ENCODE measurements at places on chromosomes 4 and X. TPM values are rescaled to one million over a fixed set of nuclear protein-coding genes. Genes with fewer than 3 reads are reported as not detected.

The NIPAL1 gene
- total RNA-seq, result 44.0 TPM

The EDA2R gene
- 0.96 TPM for total RNA-seq

The USP17L29 gene
- total RNA-seq, result not detected

The CCDC158 gene
- 0.16 TPM for total RNA-seq

The OPRPN gene
- total RNA-seq, result not detected

The PFKFB1 gene
- 0.55 TPM for total RNA-seq

The DCAF12L1 gene
- not detected for total RNA-seq

DNA sequence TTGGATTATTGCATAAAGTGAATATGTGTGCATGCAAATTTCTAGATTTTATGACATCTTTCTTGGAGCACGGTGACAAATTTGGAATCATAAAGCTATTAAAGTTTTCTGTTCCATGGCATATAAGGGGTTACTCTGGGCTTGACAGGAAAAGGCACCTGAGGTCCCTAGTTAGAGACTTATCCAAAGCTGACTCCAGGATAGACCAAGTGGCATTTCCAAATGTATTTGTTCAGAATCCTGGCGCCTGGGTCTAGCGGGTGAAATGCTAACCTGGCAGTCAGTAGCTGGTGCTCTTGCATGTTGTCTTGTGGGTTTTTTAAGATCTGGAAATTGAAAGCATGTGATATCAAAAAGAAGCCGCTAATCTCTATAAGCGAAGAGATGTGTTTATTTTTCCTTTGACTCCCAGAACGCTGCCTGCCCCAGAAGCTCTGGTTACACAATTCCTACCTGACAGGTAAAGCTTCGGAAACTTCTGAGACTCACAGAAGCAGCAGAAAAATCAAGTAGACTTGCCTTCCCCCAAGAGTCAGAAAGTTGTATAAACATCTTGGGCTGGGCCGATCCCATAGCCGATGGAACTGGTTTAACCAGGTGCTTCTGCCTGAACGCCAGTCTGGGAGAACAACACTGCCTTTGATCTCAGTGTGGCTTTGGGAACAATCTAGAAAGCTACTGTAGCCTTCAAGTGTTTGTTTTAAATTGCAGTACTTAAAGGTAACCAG, 12.9 kb upstream of the ZCCHC4 start:
- peak; percentile 51 for DNase-seq

DNA sequence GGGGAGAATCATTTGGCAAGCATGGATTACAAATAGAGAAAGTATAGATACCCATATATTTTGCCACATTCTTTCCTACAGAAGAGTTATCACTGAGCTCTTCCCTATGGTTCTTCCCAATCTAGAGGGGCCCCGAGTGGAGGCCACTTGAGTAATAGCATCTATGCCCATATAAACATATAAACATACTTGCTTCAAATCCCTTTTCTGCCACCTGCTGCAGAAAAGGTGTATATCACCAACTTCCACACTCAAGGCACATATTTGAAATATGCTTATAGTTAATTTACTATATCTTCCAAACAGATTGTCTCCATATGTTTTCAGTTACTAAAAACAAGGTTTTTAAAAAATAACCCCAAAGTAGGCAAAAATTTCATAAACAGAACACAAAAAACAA, 642.8 kb upstream of the DIPK2B start:
- DNase-seq, result no peak

DNA sequence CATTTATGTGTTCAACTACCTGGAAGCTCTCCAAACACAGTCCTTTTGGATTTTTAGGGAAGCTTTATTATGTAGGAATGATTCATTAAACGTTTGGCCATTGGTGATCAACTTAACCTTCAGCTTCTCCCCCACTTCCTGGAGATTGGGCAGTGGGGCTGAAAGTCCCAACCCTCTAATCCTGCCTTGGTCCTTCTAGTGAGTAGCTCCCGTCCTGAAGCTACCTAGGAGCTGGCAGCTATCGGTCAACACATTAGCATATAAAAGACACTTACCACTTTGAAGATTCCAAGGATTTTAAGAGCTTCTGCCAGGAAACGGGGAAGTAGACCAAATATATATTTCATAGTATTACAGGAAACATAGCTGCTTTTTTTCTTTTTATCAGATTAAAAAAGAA, 69.7 kb downstream of the MCUB start:
- DNase-seq, result no peak

- no peak for DNase-seq
Measured at GRCh38 chr4:189504220-189504619, 436.5 kb upstream of the FRG1 start.

DNA sequence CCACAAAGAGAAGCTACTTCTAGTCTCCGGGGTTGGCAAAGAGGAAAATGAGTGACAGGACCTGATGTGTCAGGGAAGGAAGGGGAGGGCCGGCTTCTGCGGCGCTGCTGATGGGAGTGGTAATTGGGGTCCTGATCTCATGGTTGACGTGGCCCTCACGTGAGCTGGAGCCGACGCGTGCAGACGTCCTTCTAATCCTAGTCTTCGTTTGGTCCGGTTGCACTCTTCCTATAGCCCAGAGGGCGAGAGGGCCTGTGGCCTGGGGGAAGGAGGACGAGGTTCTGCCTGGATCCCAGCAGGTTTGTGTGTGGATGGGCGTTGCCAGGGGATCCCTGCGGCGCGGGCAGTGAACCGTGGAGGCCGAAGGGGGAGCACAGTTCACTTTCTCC, at the start of gene ARMCX1:
Gene ARMCX1 (plus strand): TSS at position 186 of the 389 bp plus-strand sequence. CDS start 2,384 bp downstream, outside the sequence.
- peak; percentile 57 for DNase-seq

DNA sequence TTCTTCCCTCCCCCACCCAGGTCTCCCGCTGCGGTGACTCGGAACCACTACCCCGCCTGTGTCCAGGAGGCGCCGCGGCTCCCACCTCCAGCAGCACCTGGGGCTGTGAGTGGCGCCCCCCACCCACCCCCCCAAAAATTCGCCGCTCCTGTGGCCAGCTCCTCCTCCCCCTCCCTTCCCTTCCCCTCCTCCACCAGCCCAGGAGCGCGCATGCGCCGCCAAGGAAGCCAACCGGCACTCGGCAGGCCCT, 278 bp downstream of the CLOCK start:
- DNase-seq, result no peak

DNA sequence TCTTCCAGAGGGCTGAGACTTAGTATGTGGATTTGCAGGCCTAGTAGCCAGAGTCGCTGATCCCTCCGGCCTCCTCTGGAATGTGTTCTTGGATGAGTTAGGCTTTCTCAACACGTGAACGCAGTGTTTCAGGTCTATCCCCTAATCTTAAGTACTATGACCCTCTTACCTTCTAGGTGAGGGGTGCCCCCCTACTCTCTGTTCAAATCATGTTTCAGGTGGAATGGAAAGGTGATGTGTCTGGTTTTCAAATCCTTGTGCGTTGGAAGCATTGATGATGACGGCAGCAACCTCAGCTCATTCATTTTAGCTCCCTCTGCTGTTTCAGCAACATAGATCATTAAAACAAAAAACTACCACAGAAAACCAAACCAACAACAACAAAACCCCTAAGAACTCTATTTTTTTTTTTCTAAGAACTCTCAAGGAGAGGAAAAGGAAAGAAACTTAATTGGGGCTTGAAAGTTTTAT, 56.4 kb downstream of the RWDD4 start:
- DNase-seq, result no peak

DNA sequence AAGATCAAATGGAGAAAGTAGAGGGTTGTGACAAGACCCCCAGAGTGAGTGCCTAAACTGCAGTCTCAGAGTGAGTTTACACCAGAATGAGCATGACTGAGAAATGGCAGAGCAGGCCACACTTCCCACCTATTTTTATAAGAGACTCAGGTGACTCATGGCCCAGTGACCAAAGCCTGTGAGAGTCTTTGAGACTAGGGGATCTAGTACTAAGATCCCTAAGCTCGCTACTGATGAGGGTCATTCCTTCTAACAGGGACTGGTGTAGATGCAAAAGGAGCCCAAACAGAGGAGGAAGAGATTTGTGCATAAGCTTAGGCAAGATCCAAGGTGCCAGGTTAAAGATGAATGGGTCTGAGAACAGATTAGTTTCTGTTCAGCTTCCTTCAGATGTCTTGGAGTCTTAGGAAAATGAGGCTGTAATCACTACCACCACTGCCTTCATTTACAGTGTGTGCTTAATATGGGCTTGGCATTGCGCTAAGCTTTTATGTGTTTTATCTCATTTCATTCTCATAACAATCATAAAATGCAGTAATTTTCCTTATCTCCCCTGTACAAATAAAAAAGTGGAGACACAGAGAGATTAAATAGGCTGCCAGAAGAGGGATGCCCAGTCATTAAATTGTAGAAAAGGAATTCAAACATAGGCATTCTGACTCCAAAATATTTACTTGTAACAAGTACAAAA, 62.8 kb downstream of the RWDD4 start:
- DNase-seq, result no peak

DNA sequence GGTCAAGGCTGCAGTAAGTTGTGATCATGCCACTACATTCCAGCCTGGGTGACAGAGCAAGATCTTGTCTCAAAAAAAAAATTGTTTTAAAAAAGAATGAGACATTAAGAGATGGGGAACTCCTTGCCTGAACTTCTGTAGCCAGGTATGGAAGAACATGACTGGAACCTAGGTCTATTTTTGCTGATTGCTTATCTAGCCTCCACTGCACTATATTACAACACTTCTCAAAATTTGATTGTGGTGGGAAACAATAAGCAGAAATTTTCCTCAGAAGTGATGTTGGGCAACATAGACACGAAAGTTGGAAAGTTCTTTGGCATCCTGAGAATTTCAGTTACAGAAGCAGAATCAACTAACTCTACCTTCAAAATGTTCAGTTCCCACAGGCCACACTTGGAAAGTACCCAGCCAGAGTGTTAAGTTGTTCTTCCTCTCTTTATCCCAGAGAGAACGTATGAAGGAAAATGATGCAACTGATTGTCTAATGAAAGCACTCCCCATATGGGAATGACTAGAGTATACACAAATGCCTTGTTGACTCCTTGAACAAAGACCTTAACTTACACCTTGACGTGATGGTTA, 50.0 kb downstream of the LUZP4 start:
- no peak for DNase-seq

GRCh38 chr4:89249716-89250361, 57.8 kb downstream of the GPRIN3 start:
- DNase-seq, result no peak

- DNase-seq, result peak; percentile 52
Measured at GRCh38 chr4:139015948-139016471, 429 bp downstream of the NOCT start.

GRCh38 chr4:74244049-74244448, 64.2 kb upstream of the EPGN start:
- no peak for DNase-seq

- no peak for DNase-seq
Measured at GRCh38 chrX:108362026-108362425, 76.2 kb downstream of the COL4A6 start.

DNA sequence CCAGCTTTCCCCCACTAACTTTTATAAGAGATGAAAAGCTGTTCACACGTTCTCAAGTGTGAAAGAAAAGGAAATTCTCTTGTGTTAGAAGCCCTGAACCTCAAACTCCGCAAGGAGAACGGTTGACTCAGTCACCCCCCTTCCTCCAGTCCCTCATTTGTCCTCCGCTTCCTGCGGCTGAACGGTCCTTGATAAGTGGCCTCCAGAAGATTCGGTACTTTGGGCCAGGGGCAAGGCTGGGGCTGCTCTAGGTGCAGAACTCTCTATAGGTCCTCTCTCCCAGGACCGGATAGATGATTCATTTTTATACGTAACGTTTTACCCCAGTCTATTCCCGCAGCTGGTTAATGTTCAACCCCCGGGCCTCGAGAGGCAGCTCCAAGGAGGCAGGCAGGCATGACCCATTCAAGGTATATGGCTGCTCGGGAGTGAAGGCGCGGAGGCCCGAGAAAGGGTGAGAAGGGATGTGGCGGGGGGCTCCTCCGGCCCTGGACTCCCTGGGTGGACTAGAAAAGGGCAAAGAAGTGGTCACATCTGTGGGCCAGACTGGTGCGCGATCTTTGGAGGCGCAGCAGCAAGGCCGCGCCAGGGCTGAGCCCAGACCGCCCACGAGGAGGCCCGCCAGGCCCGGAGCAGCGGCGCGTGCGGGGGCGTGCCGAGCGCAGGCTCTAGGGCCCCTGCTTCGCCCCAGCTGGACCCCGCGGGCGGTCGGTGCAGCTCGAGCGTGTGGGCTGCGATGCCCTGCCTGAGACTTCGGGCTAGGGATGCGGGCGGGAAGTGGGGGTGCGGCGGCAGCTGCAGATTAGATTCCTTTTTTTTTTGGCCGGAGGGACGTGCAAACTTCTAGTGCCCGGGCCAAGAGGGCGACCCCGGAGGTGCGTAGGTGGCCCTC, 11.7 kb downstream of the PITX2 start:
- DNase-seq, result peak; percentile 78

GRCh38 chr4:77990904-77991358, 66.2 kb upstream of the FRAS1 start:
- no peak for DNase-seq

DNA sequence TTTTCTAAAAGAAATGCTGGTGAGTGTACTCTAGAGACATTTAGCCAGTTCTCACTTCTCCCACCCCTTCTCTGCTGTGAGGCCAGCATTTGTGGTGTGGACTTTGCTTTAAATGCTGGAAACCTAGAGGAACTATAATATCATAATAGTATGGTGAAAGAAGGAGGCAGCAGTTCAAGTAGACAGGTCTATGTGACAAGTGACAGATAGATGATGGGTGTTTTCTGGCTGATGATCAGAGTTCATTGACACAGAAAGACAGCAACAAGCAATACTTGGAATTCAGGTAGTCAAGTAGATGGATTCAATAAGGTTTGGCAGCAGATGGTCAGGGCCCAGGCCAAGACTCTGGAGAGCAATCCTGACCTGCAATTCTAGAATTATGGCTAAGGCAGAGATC, 317.5 kb downstream of the PCDH7 start:
- DNase-seq, result no peak

DNA sequence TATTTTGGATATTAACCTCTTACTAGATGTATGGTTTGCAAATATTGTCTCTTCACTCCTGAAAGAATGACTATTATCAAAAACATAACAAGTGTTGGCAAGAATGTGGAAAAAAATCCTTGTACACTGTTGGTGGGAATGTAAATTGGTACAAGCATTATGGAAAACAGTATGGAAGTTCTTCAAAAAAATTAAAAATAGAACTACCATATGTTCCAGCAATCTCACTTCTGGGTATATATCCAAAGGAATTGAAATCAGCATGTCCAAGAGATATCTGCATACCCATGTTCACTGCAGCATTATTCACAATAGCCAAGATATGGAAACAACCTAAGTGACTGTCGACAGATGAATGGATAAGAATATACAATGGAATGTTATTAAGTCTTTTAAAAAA, 61.6 kb upstream of the KIT start:
- no peak for DNase-seq

DNA sequence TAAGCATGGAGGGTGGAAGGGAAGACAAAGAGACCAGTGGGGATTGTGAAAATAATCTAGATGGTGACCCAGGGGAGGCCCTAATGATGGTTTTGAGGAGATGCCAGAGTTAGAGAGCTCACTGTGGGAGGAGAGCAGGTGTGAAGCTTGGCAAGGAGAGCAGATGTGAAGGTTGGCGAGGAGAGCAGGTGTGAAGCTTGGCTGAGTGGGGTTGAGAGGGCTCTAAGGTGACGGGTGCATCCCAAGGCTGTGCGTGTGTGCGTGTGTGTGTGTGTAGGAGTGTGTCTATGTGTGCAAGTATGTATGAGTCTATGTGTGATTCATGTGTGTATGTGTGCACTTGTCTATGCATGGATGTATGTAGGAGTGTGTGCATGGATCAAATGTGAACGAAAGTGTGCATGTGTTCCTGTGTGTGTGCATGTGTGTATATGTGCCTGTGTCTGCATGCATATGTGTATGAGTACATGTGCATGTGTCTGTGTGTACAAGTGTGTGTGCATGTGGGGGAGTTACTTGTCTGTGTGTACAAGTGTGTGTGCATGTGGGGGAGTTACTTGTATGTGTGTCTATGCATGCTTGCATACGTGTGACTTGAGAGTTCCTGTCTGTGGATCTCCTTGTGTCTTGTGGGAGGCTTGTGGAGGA, 72.0 kb downstream of the EVC start:
- no peak for DNase-seq

GRCh38 chr4:16021804-16022560, 59.0 kb upstream of the FGFBP2 start:
- DNase-seq, result no peak

All from transverse colon (tissue), 4 donors.